LHCN-M2 (cell line): ENCODE measurements at places on chromosomes 5 and 9. TPM values are rescaled to one million over a fixed set of nuclear protein-coding genes. Genes with fewer than 3 reads are reported as not detected.

TPRN gene
- 6.3 and 10.7 TPM in 2 replicates for total RNA-seq

GABRA6 gene
- not detected in 2 replicates for total RNA-seq

DNA sequence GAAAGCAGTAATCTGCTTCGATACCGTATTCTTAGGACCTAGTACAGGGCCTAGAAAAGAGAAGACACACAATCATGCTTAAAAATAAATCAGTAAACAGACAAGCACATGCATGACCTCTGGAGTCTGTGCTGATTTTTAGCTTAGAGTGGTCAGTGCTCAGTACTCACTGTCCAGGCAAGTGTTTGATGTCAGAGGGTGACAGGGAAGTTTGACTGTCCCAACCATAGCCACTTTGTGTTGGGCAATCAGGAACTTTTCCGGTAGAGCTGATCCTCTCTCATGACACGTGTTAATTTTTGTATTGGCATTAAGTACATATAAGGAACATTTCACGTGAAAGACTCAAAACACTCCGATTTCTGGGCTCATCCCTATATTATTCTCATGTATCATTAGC is 464.7 kb upstream of the KLF4 start:
- DNase-seq: no peak

CTXN3 gene
- not detected in 2 replicates for total RNA-seq

- DNase-seq: no peak
Observed at GRCh38 chr5:98599016-98599415, 174.4 kb upstream of the RGMB start.

- DNase-seq: peak; percentile 55
Observed at GRCh38 chr5:37888476-37888875, 48.6 kb upstream of the GDNF start.

DNA sequence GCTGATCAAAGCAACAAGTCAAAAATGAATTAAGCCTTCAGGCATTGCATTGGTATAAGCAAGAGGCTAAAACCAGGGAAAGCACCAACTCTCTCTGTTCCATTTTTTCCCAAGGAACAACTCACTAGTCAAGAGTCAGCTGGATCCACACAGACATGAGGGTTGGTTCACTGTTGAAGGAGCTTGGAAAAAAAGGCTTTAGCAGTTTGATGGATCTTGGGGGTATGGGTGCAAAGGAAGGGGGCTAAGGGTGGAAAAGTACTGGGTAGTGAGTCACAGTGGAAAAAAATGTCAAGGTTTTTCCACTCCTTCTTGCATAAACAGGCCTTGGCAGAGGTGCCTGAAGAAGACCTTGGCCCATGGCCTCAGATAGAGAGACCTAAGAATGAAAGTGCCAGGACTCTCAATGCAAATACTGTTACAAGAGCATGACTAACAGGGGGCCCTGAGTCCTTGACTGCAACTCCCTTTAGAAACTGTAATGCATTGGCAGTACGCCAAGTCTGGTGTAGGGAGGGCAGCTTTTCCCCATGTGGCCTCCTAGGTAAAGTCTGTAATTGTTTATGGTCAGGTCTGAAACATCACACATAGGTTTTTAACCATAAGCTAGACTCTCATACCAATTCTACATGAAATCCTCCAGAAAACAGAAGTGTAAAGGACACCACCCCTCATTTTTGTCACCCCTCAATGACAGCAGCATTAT is 23.7 kb downstream of the ACTL7A start:
- DNase-seq: peak; percentile 63

- DNase-seq: no peak
Observed at GRCh38 chr5:1007681-1008450, 736 bp upstream of the NKD2 start.

DRD1 gene
- total RNA-seq: not detected in 2 replicates

GRCh38 chr9:82593501-82593900 is 469.4 kb downstream of the RASEF start:
- no peak for DNase-seq

ADGRD2 gene
- not detected in 2 replicates for total RNA-seq

DNA sequence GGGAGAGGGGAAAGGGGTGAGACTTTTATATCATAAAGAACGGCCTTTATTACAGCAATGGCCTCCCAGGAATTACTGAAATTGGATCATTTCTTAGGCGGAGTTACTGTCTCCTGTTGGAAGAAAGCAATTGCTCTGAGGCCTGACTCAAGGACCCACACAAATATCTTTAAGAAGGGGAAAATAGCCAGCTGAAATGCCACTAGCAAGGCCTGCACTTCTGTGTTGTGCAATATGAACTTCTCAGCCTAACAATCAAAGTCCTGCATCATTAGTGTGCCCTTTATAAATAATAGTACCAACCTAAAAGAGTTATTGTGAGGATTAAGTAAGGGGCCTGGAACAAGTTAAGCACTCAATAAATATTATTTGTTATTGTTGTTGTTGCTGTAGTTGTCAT is 30.1 kb upstream of the TRIM32 start:
- DNase-seq: no peak

- DNase-seq: no peak
Observed at GRCh38 chr5:154318691-154319090, 127.1 kb upstream of the SAP30L start.

DNA sequence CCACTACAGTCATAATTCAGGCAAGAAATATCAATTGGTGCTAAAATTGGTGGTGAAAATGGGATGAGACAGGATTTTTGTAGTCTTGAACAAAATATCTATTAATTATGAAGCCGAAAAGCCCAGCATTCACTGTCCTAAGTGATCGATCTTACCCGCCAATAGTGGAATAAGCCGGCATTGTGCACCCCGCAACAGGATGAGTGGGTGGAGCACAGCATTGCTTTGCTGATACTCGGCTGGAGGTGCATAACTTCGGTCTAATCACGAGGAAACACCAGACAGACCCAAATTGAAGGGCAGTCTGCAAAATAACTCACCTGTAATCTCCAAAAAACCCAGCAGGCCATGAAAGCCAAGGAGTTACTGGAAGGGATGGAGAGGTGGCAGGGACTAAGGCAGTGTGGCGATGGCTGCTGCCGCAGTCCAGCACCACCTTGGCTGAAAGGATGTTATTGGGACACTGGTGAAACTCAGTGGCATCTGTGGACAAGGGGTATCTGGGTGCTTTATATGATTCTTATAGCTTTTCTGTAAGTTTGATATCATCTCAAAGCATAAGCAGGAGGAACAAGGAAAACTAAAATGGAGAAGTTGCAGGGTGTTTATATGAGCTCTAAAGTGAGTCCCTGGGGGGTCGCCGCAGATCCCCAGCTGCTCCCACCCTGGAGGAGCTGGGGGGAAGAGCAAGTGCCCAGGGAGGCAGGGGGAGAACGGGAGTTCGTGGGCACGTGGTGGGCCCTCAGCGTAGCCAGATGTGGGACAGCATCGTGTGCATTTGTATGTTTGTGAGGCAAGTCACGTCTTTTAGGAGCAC is 45.2 kb downstream of the AHRR start:
- no peak for DNase-seq

IL4 gene
- not detected in 2 replicates for total RNA-seq

DNA sequence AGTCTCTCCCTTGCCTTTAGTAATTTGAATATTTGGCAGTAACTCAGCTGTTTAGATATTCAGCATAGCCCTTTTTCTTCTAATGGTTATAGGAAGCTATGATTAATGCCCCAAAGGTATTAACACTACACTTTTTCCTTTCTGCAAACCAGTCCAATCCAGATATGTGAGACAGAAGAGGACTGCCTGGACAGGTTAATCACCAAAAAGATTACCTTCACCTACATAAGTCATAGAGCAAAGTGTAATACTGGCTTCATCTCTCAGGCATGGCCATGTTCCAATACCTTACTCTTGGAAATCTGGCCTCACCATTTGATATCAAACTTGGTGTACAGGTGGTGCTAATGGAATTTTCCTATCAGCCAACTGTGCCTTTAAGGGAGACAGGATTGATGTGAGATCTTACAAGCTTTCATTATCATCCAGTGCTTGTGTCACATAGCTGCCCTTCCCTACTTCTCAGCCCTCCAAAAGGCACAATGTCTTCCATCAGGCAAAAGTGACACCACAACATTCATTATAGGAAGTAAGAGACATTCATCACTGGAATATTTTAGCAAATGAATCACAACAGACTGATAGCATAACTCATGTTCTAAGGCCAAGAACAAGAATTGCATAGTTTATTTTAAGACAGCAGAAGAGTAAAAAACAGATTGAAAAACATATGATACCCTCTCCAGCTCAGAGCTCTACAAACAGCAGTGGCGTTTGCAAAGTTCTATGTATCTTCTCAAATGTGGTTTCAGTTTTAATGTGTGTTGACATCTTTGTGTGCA is 91.2 kb upstream of the PAM start:
- peak; percentile 36 for DNase-seq

GRCh38 chr5:148938522-148938882 is 112.1 kb downstream of the ADRB2 start:
- no peak for DNase-seq

DNA sequence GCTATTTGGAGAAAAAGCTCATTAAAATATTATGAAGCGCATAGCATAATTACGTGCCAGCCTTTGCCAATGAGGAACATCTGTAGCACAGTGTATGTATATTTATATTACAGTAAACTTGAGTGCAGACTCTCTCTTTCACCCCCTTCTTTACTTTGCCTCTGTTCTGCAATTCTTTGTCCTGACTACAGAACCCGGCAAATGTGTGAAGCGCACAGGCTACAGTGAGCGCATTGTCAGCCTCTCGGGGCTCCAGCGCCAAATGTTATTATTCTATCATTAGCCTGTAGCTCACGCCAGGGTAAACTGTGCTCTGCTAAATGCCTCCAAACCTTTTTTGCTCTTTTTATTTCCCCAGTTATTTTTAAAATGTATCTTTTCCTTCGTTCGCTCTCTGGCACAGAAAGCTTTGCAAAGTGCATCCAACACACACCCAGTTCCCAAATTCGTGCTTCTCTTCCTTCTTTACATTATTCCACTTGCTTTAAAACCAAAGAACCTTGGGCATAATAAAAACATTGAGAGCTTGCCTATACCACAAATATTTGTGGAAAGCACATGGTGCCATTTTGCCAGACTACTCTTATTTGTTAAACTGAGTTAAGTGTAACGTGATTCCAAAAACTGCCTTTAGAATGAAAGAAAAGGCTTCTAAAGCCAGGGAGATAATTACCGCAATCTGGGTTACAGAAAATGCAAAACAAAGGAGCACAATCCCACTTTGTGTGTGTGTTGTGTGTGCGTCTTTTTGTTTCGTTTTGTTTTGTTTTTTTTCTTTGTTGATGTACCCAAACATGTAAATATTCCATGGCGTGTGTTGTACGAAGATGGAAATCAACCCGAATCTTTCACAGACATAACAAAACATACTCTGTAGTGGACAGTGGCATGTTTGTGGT is 164.1 kb upstream of the MPDZ start:
- DNase-seq: no peak

PCSK1 gene
- 0.06 TPM in 1 of 2 replicates, not detected in the other for total RNA-seq

DNA sequence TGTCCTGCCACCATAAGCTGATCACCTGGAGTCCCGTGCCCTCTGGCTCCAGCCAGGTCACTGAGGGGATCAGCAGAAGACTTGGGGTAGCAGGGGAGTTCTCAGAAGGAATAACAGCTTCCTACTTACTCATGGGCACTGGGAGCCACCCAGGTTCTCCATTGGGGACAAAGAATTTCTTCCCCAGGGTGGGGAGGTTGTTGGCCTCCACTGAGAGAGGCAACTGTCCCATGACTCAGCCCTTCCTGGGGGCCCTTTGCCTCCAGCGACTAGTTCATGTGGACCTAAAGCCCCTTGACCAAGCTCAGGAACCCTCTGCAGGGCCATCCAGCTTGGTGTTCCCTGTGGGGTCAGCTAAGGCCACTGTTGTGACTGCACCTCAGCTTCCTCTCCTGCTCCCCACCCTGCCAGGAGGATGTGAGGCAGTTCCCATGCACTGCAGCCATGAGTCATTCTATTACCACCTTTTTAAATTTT is 175.0 kb downstream of the AUH start:
- peak; percentile 26 for DNase-seq

AJM1 gene
- 3.1 and 3.6 TPM in 2 replicates for total RNA-seq

DNA sequence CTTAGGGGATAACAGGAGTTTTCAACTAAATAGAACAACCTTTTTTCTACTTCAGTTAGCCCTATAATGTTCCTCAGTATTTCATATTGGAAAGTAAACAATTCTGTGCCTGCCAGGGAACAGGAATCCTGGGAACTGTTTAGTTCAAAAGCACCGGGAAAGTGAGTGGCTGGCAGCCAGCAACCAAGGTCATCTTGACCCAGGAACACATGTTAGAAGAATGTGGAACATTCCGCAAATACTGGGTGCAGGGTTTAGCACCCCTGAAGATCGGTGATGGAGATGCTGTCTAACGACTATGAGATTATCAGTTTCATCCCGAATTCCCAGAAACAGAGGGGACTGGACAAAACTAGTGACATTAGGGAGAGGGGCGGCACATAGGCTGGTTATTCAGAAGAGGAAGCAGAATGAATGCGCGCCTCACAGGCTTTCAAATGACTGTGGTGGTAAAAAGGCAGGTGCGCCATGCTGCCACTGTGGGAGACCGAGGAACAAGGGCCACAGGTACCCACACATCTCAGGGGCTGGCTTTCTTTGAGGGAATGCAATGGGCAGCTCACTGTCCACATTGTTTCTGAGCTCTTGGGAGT is 51.2 kb downstream of the IPPK start:
- no peak for DNase-seq

OTULINL gene
- 0.34 and 0.58 TPM in 2 replicates for total RNA-seq

DNA sequence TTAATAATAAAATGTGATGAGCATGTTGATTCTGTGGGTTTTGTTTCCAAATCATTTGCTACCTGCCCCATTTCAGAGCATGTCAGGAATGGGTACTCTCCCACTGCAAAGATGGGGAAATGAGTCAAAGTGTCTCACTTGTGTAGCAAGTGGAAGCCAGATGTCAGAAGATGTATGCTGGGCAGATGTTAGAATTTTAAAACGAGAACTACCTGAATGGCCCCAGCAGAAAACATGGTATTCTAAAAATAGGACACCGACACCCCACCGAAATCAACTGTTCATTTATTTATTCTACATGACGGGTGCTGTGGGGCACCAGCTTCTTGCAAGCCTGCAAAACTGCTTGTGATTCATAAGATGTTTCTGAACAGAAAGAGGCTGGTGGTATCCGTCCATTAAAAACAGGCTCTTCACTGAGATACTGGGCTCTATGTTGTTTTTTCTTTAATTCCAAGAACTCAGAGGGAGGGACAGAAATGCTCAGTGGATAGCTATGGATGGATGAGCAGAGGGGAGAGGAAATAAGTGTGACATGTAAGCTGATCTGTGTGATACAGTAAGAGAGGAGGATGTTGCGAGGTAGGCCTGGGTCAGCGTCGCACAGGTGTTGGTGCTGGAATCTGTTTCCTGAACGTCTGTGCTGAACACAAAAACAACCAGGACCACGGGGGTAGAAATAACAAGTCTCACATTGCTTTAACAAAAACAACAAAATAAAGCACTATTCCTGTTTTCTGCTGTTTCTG is 157.2 kb downstream of the EFNA5 start:
- DNase-seq: no peak

FXN gene
- total RNA-seq: 6.5 and 11.1 TPM in 2 replicates

TNFSF8 gene
- not detected in 2 replicates for total RNA-seq
